ENCODE measurements at places on chromosomes 2 and 18.

DNA sequence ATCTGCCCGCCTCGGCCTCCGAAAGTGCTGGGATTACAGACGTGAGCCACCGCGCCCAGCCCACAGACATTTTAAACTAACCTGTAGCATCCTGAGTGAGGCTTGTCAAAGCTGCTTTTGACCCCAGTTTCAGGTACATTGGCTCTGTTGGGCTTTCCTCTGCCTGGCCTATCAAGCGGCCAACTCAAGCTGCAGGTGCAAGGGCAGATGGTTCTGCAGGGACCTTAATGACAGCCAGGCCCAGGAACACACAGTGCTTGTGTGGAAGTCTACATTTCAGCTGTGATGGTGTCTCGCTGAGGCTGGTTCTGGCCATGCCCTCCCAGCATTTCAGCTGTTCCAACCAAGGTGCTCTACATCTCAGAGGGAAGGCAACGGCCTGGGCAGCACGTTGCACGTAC is 18.4 kb downstream of the INPP4A start:
- DNase-seq: no peak

GRCh38 chr2:119544075-119544938 is at the start of gene CFAP221:
Gene CFAP221 (plus strand): TSS chr2:119544449. CDS start chr2:119546132, 1,683 bp downstream.
- peak; percentile 11 for DNase-seq

DNA sequence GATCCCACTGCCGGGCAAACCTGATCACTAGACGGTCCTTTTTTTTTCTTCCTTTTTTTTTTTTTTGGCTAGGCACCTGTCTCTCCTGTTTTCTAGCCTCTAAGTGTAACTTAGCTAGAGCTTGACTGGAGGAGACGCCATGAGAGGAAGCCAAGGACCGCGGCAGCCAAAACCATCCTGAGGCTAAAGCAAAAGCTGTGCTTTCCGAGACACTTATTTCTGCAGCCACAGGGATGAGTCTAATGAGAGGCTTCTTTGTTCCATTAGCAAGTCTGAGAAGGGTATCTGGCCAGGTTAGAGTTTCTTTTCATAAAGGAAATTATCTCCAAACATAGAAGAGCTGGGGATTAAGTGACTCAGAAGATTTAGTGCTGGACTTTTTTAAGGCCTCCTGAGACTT is 7.3 kb upstream of the CXCR4 start:
- DNase-seq: no peak

GRCh38 chr2:66428986-66429612 is 5.8 kb upstream of the MEIS1 start:
- no peak for DNase-seq

- DNase-seq: no peak
Observed at GRCh38 chr2:8684540-8684877, 2.7 kb downstream of the ID2 start.

DNA sequence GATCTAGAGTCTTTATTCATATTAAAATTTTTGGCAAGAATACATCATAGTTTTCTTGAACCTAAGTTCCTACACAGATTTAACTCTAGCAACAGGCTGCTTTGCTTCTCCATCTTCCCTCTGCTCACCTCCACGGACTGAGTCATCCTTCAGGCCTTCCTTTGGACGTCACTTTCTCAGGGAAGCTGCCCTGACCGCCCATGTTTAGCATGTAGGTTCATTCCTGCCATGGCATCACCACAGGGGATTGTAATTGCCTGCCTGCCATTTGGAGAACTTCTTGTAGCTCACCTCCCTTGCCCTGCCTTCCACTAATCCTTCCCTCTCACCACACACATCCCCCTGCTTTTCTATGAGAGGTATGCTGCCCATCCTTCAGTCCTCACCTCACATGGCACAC is 43.9 kb upstream of the B3GNT2 start:
- no peak for DNase-seq
